ENCODE measurements at places on chromosomes 7 and 10.

- DNase-seq: no peak
Measured at GRCh38 chr10:23157691-23158369, 34.3 kb upstream of the PTF1A start.

DNA sequence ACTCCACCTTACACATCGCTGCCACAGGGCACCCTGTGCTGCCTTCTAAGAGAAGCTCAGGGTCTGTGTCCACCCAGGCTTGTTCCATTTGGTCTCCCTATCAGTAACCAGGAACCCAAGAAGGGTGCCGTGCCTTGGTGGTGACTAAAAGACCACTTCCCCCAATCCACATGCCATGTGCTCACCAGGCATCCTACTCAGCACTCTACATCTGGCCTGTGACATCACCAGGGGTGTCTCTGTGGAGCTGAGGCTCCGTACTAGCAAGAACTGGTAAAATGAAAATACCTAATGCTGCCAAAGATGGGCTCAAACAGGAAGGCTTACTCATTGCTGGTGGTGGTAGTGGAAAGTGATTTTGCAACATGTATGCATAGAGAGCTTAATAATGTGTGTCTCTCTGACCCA, 19.0 kb upstream of the C10orf71 start:
- no peak for DNase-seq

GRCh38 chr10:97612386-97612785, 20.9 kb downstream of the MORN4 start:
- DNase-seq: no peak

DNA sequence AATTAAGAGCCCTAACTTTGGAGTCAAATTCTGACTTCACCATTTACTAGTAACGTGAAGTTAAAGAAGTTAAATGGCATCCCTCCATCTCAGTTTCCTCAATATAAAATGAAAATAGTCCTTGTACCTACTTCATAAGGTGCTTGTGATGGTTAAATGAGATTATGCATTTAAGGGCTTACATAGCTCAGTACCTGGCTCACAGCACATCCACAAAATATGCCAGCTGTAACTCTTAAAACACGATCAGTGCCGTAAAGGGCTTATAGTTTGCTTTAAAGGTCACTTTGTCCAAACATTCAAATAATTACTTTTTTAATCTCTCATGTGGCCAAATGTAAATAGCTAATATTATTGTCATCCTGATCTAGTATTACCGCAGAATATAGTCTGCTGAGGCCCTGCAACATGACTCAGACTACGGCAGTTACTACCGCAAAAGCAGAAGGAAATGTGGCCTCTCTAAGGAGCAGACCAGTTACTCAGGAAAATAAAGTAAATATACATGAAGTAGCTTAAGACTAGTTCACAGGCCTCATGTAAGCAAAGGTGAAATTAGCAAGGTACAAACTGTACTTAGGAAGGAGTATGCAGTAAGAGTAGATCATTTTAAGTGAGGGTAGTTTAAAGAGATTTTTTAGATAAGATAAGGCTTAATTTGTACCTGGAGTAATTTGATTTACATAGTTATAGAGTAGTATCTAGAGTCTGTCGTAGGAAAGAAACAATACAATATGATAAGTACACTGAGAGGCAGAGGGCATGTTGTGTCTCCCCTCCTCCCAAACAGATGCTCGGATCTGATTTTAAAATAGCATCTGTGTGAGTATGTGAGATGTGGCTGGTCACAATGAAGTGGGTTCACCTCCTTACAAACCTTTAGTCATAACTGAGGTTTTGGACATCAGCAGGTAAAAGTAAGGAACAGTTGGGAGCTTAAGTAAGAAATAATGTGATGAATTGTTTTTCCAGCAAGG, 13.1 kb downstream of the CASP2 start:
- no peak for DNase-seq

DNA sequence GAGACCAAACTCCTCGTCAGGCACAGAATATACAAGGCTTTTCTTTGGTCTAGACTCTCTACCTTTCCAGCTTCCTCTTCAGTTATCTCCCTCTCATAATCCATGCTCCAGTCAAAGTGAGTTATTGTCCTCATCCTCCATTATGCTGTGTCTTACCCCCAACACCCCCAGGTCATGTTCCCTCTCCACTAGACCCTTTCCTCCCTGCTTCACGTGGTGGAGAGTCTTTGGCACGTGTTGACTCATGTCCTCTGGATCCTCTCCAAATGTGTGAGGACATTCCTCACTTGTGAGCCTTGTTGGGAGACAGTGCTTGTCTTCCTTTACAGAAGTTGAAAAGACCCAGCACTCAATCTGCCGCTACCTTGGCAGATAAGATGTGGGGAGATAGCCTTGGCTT, 36.0 kb upstream of the DLD start:
- no peak for DNase-seq

DNA sequence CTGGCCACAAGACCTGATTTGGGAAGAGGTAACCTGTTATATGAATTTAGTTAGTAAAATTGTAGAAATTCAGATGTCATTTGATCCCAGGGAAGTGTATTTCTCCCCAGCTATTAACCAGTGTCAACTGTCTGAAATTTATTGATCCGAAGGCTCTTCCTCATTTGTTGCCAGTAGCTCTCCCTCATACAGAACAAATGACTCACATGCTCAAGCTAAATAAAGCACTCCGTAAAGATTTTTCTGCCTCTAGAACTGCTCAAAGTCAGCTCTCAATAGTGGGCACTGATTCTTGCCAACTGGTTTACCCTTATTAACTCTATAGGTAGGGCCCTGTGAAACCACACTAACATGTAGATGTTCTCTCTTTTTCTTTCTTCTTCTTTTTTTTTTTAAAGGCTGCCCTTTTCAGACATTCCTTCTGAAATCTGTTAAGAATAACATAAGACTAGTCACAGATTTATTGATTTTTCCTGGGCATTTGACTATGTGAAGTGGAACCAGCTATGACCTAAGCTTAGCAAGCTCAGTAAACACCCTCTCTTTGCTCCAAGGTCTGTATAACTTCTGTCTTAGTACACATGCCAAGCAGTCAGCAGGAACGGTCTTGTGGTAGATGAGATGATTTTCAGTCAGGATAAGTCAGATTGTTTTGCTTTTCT, 21.8 kb downstream of the RPA3 start:
- no peak for DNase-seq

DNA sequence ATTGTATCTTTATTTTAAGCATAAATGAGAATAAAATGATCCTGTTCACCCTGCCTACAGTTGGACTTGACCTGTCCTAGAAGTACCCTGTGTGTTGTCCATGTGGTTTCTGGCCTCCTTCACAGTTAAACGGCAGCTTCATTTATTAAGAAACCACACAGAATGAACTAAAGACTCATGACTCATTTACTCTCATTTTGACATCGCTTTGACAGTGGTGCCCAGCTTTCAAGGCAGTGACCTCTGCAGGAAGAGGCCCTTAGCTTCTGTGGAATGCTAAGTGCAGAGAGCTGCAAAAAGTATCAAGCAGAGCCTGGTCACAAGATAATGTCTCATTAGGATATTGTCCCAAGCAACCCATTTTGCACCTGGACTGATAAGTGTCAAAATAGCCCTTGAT, 93.4 kb downstream of the AVL9 start:
- no peak for DNase-seq

GRCh38 chr7:43569424-43569823, 13.5 kb upstream of the STK17A start:
- no peak for DNase-seq

Data from stimulated activated CD4-positive, alpha-beta T cell treated with anti-CD3 and anti-CD28 coated beads, Interleukin-4, amount 100 ng/mL, for 4 hours (primary cell).